ENCODE measurements at places on chromosomes 5 and 9.

DNA sequence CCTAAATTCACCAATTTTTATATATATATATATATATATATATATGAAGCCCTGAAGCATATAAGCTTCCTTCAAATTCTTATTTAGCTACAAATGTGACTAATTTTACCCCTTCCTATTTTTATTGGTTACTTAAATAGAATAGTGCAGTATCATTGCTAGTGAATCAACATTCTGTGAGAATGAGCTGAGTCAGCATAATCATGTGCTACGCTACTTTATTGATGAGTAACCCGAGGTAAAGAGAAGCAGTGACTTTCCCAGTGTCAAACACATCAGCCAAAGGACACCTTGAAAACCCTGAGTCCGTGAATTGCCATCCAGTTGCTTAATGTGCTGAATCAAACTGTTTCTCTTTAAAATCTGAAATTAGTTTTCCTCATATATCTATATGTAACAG lies 546.2 kb downstream of the DMRTA1 start:
- DNase-seq, result no peak

DNA sequence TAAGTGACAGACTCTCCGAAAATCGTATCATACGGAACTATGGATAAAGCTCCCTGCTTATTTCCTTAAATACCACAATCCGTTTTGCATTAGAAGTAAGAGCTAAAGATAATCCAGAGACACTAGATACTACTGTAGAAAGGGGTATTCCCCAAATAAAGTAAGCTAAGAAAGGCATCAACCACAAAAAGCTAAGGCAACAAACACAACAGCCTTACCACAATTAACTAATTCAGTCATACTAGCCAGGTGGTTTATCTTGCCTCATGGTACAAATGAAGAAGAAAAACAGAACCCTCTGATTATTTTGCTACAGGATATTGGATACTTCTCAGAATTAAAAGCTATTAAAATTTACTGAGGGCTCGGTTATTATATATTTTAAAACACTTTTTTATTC lies 14.1 kb downstream of the ERP44 start:
- DNase-seq, result no peak

GRCh38 chr9:127049044-127049443 lies 73.4 kb downstream of the ANGPTL2 start:
- DNase-seq, result no peak

- no peak for DNase-seq
These were observed 51.2 kb upstream of the SNAPC3 start for GRCh38 chr9:15371448-15371845.

GRCh38 chr5:55172051-55172899 lies 702 bp downstream of the CDC20B start:
- no peak for DNase-seq

- no peak for DNase-seq
These were observed 61.2 kb downstream of the MRPS30 start for GRCh38 chr5:44869928-44870327.

DNA sequence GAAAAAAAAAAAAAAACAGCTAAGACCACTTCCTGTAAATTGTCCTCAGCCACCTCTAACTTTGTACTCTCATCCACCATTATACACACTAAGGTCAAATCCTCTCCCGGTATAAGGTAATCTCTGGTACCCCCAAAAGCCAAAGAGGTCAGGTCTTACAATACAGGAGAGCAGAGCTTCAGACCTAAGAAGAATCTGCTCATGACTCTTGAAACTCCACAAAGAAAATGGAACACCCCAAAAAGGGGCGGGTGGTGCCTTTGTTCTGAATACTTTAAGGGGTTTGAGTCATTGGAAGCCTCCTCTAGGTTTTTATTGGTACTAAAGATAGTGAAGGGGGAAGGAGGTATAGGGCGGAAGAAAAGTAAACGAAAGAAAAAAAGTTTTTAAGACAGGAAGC lies 69.8 kb downstream of the COL15A1 start:
- no peak for DNase-seq

DNA sequence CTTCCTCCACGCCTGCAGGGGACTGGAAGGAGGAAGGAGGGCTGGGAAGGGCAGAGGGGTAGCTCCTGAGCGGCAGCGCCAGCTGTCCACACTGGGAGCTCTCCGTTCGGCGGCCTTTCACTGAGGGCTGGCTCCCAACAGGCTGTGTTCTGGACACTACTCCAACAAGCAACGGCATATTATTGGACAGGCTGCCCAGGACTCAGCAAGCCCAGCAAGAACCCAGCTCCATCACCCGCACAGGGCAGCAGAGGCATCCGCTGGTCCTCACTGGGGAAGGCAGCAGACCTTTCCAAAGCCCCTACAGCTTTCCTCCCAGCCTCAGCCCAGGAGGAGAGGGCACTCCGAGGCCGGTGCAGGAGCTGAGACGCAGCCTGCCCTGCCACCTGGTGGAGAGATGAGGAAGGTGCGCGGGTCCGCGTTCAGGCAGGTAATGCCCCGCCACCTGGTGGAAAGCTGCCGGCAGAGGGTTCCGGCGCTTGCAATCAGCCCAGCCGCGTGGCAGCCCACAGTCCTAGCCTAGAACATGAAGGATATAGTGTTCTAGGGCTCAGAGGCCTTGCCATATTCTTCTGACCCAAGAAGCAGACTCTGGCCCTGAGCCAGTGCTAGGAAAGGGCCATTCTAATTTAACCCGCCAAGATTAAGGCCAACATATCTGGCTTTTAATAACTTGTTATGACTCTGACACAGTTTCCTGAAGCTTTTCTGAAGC lies 74.4 kb downstream of the NRG2 start:
- DNase-seq, result peak; percentile 86

DNA sequence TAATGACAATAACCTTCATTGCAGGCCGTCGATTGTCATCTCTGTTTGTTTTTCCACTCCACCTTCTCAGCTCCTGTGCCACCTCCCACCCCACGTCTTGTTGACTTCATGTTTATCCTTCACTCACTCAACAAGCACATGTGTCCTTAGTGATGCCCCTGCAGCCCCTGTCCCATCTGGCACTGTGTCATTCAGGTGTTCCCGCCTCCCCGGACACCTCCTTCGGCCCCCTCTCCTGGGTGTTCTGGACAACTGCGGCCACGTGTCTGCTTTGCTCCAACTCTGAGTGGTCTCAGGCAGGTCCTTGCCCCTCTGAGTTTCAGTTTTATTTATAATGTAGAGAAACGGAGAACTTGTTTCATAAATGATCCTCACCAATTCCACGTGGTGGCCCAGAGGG lies 91.0 kb upstream of the COL5A1 start:
- DNase-seq, result no peak

DNA sequence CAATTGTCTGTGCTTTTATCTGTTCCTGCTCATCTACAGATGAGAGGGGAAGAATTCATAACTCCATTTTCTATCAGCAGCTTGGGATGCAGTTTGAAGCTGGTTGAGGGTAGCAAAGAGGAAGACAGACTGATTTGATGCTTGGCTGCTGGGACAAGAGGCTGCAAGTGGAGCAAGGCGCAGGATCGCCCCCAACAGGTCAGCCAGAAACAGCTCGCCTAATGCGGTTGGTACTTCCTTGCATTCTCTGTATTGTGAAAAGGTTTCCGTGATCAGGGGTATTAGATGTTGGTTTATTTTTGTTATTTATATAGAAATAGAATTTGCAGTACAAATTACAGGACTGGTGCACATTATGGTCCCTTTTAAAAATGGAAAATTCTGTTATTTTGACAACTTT lies 40.6 kb downstream of the ZNF883 start:
- DNase-seq, result no peak

DNA sequence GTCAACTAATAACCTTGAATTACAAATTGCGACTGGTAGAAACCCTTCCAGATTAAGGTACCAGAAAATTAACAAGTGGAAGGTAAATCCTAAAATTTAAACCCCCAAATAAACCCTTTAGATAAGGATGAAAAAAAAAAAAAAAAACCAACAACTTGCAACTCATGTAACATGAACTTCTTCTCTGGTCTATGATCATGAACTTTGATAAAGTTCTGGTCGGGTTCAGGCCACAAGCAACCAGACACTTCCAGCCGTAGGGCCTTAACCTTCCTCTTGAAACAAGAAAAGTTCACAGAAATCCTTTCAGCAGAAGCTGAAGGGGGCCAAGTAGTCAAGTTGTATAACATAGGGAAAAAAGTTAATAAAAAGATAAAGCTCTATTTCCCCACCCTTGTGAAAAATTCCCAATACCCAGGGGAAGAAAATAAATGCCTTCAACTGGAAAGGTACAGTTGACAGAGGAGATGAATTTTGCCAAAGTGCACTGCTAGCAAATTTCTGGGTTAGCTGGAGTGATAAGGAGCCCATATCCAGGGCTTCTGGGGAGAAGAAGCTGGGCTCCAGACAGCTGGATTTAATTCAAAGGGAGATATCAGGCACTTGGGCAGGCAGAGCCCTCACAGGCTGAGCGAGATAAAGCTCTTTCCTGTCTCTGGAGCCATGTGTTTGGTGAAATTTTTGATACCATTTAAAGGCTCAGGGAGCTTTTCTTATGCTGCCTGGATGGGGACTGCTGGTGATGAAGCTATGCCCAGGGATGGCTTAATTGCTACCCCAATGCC lies 234.2 kb upstream of the PANK3 start:
- DNase-seq, result no peak

DNA sequence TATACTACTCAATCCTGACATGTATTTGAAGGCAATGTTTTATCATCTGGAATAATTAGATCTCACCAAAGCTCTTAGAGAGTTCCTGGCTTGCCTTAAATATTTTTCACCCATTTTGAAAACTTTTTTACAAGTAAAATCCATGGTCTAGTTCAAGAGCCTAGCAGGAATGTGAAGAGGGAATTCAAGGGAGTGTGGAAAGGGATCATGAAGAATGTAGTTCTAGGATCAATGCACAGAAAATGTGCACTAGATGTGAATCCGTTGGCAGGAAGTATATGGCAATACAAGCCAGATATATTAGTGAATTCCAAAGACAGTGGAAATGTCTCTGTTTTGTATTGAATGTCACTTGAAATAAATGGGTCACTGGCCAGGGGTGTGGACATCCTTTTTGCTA lies 167.9 kb upstream of the MOCS2 start:
- no peak for DNase-seq

- no peak for DNase-seq
These were observed 9.5 kb downstream of the MEF2C start for GRCh38 chr5:88873447-88873846.

GRCh38 chr5:149379177-149379761 lies at the start of gene IL17B:
TSS of gene IL17B (minus strand) at chr5:149379292. CDS start at chr5:149379225, 67 bp downstream.
- no peak for DNase-seq
